ENCODE measurements at places on chromosomes 2 and 18. TPM values are rescaled to one million over a fixed set of nuclear protein-coding genes. Genes with fewer than 3 reads are reported as not detected.

GRCh38 chr2:8719528-8719927, 37.7 kb downstream of the ID2 start:
- no peak for ATAC-seq

Gene VSNL1
- not detected for total RNA-seq

DNA sequence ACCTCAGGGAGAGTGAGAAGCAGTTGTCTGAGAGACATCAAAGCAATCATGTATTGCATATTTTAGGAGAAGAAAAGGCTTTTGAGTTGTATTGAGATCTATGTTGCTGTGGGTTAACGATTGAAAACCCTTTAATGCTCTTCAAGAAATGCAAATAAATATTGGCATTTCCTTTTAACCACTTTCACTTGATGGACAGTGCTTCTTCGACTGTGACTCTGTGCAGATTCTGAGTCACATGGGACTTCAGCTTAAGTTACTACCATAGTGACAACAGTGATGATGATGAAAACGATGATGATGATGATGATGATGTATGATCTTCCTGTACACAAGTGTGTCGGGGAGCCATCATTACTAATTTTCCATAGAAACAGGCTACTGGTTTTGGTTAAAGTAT, 181.8 kb downstream of the AKAIN1 start:
- ATAC-seq: no peak

- no peak for ATAC-seq
Measured at GRCh38 chr18:40473221-40474029, 1481.6 kb upstream of the PIK3C3 start.

Gene MAP3K19
- total RNA-seq: not detected

GRCh38 chr18:23239885-23240608, 104.8 kb downstream of the CABLES1 start:
- no peak for ATAC-seq

All from activated T-helper 17 cell treated with anti-CD3 and anti-CD28 coated beads, Interleukin-2, amount 50 U/mL, for 72 hours (primary cell).